ENCODE measurements at places on chromosomes 11 and 22. TPM values are rescaled to one million over a fixed set of nuclear protein-coding genes. Genes with fewer than 3 reads are reported as not detected.

Gene TMEM25
- 15.8 TPM for total RNA-seq

Gene DAGLA
- total RNA-seq, result 1.7 TPM

Gene HARBI1
- 5.2 TPM for total RNA-seq

Gene P4HA3
- 77.2 TPM for total RNA-seq

Gene MAPK11
- total RNA-seq, result 19.9 TPM

Gene ANO5
- under 0.01 TPM for total RNA-seq

DNA sequence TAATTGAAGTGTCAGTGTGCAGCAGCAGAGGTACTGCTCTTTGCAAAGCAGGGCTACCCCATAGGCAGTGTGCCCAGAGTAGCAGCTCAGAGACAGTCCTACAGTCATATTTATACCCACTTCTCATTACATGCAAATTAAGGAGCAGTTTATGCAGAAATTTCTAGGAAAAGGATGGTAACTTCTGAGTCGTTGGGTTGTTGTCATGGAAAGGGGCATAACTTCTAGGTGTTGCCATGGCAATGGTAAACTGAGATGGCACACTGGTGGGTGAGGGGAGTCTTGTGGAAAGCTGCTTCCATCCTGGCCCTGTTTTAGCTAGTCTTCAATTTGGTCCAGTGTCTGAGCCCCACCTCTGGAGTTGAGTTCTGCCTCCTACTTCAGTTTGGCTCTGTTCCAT lies 77.4 kb downstream of the MN1 start:
- no peak for DNase-seq

GRCh38 chr11:17014833-17015626 lies 816 bp upstream of the PLEKHA7 start:
- DNase-seq, result no peak

DNA sequence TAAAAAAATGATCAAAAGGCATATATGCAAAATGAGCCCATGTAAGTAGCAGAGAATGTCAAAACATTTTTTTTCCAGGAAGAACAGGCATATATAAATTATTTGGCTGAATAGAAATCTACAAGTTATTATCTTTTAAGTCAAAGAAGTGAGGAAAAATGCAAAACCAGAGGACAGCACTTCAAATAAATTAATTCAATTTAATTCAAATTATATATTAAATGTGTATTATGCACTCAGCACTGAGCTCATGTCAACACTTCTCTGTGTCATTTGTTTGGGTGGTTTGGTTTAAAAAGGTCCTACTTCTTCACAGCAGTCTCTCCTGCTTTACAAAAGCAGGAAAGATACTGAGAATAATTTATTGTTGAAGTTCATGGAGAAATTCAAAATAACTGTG lies 41.9 kb upstream of the PDGFD start:
- no peak for DNase-seq

- no peak for DNase-seq
Observed at GRCh38 chr11:22690871-22691270, 24.5 kb downstream of the GAS2 start.

- no peak for DNase-seq
Observed at GRCh38 chr22:49768951-49769690, 58.6 kb downstream of the BRD1 start.

DNA sequence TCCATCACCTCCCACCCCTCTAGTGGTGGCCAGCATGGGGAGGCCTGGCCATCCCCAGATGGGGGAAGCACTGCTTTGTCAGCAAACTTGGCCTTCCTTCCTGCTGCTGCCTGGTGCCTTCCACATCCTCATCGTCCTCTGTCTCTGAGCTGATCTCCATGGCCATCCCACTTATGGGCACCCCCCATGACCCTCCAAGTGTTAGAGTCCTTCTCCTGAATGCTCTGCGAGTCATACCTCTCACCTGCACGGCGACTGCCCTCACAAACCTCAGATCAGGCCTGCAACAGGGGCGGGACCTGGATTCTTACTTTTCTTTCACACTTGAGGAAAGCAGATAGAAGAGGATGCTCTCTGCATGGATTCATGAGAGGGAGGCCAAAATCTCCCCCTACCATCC lies 24.0 kb downstream of the POU2AF1 start:
- no peak for DNase-seq

GRCh38 chr11:95283650-95284049 lies 52.6 kb upstream of the SESN3 start:
- no peak for DNase-seq

- DNase-seq, result peak; percentile 45
Observed at GRCh38 chr11:73982595-73982989, at the start of gene UCP2. TSS of gene UCP2 (minus strand) at chr11:73982843. CDS start at chr11:73978378, 4,465 bp downstream.

- DNase-seq, result peak; percentile 6
Observed at GRCh38 chr11:86202013-86202336, 42.6 kb upstream of the EED start.

- DNase-seq, result no peak
Observed at GRCh38 chr11:2718817-2719438, 19.1 kb upstream of the KCNQ1OT1 start.

GRCh38 chr11:64716473-64717267 lies 6.3 kb downstream of the NRXN2 start:
- no peak for DNase-seq

DNA sequence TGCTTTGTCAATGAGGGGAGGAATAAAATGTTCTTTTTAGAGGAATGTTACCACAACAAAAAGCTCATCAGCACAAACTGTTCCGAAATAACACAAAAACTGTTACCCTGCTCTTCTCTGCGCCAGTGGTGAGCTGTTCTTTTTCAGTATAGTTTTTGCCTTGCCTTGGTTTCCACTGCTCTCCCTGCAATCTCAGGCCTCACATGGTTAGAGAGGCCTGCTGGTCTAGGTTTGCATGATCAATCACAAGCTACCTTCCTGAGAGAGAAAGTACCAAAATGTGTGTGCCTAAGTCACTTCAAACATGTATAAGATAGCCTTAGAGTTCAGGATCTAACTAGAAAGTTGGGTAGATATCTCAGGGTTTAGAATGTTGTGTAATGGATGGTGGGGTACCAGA lies 114.6 kb downstream of the STIM1 start:
- DNase-seq, result no peak
